ENCODE measurements at places on chromosomes 5 and 9. TPM values are rescaled to one million over a fixed set of nuclear protein-coding genes. Genes with fewer than 3 reads are reported as not detected.
A peak's percentile ranks its signal among the peaks of the same experiment; 100 is the strongest.

Gene ODF2
- total RNA-seq = 79.3 TPM

Gene IL7R
- 136 TPM for total RNA-seq

Gene PLAA
- 31.9 TPM for total RNA-seq

DNA sequence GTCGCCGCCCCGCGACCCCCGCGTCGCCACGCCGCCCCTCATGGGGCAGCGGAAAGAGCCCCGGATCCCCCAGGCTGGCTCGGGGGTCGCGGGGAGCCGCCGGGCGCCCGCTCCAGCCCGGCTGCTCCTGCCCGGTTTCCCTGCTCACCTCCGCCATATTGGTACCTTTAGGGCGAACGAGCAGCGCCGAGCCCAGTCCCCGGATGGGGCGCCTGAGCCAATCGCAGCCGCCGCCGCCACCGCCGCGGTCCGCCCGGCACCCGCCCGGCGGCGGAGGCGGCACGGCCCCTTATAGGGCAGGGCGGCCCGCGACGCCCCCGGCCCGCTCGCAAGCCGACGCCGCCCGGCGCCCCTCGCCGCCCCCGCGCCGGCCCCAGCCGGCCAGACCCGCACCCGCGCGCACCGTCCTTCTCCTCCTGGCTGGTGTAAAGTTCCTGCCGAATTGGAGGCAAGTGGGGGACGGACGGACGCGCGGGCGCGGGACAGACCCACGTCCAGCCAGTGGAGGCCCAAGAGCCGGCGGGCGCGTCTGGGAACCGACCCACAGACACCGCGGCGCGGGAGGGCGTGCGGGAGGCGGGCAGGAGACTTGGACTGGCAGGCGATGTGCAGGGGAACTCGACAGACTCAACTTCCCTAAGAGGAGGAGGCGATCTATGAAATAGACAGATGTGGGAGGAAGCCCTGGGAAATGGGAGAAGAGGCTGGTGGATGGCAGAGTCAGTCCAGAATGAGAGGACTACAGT is at the start of gene MIER3:
MIER3 (minus strand) TSS at position 178 of the 746 bp plus-strand sequence; CDS start at position 157, 21 bp downstream.
- peak within 1 kb of the TSS; percentile 73 for H3K27ac ChIP-seq
- peak; percentile 82 for DNase-seq
- peak within 1 kb of the TSS; percentile 84 for H3K4me3 ChIP-seq
- peaks cover 19% of the 10 kb centered on the region for H3K27me3 ChIP-seq
- H3K36me3 ChIP-seq = no peaks in the 10 kb centered on the region

DNA sequence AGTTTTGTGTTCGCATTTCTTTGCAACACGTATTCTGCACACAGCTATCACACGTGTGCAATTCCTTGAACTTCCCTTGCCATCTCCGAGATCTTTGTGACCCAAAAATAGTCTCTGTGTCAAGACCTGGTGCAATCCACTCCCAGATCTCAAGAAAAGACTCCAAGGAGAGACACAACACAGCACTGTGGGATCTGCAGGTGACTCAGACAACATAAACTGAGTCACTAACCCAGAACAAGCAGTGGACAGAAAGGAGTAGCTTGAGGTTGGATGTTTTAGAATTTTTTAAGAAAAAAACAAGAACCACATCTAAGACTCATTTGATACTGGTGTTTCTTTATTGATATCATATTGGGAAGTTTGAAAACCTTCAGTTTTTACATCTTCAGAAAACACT is 396.9 kb downstream of the AGTPBP1 start:
- H3K4me1 ChIP-seq = no peaks in the 10 kb centered on the region
- no peaks in the 10 kb centered on the region for H3K36me3 ChIP-seq
- peaks cover 6% of the 10 kb centered on the region for H3K27me3 ChIP-seq
- no peak for DNase-seq
- no peak overlapping the region for H3K27ac ChIP-seq
- no peak overlapping the region for H3K4me3 ChIP-seq

DNA sequence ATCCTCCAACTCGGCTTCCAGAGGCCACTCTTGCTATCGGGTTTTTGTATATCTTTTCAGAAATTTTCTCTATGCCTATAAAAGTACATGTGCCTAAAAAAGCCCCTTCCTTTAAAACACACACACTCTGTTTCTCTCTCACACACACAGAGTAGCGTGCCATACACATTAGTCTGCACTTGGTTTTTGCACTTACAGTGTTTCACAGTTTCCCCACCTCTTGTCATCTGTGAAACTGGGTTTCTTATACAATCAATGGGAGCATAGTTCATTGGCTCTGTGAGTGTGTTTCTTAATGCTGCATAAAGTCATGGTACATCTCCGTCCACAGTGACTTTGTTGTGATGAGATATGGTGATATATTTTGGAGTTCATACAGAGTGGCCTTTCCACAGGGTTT is 664 bp upstream of the IGFBPL1 start:
- peaks cover 39% of the 10 kb centered on the region for H3K27me3 ChIP-seq
- H3K4me3 ChIP-seq = no peak overlapping the region
- no peak for DNase-seq
- no peak overlapping the region for H3K27ac ChIP-seq
- no peaks in the 10 kb centered on the region for H3K36me3 ChIP-seq

- peaks cover 6% of the 10 kb centered on the region for H3K27me3 ChIP-seq
- H3K27ac ChIP-seq = no peak overlapping the region
- no peak for DNase-seq
- no peak overlapping the region for H3K4me3 ChIP-seq
- peaks cover 5% of the 10 kb centered on the region for H3K4me1 ChIP-seq
These were observed 214.7 kb upstream of the NR4A3 start for GRCh38 chr9:99606957-99607356.

GRCh38 chr5:137834498-137835049 is 33.1 kb upstream of the MYOT start:
- no peaks in the 10 kb centered on the region for H3K4me1 ChIP-seq
- H3K27ac ChIP-seq = no peak overlapping the region
- no peak overlapping the region for H3K4me3 ChIP-seq

DNA sequence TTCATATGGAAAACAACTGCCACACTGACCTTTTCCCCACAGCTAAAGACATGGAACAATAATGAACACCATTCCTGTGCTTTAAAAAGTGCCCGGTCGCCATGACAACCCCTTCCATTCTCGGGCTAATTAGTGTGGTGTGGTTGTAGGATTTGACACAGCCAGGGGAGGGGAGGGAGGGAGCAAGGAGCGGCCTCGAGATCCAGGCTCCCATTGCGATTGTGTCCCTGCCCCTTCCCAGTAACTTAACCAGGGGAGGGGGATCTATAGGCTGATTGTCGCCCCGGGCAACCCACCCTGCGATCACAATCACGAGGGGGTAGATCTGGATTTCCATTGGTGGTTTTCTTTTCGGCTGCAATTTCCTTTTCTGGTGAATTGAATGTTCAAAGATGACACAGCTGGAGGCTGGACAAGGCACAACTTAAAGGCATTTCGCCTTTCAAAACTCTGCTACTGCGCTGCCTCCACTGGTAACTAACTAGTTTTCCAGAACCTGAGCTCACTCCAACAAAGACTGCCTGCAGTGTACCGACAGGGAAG is 96.7 kb upstream of the RETREG1 start:
- H3K36me3 ChIP-seq = no peaks in the 10 kb centered on the region
- H3K27me3 ChIP-seq = peaks cover 9% of the 10 kb centered on the region
- H3K4me3 ChIP-seq = peak overlapping the region; percentile 6
- H3K27ac ChIP-seq = no peak overlapping the region

All from activated CD8-positive, alpha-beta T cell treated with anti-CD3 and anti-CD28 coated beads for 36 hours (primary cell).